GM04504 (cell line): ENCODE measurements at places on chromosomes 7 and 10.

DNA sequence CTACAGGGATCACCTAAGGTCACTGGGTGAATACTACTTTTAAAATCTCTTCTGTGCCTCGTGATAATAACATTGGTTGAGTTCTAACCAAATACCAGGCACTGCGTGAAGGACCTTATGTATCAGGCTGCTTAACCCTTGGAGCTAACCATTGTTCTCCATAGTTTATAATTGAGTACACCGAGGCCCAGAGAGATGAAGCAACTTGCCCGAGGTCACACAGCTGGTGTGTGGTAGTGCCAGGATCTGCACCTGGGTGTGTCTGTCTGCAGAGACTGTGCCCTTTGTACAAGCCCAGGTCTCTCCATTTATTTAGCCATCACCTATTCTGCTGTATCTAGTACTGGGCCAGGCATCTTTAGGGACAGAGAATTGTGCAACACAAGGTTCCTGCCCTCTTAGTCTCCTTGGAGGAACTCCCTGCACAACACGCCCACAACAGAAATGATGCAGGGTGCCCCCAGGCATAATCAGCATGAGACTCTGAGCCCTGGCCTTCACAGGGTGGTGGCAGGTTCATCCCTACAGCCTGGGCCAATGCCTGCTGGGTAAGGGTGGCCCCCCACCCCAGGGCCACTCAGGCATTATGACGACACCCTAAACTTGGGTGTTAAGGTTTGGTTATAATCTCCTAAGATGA, 31.5 kb downstream of the UNC5B start:
- no peak for DNase-seq

DNA sequence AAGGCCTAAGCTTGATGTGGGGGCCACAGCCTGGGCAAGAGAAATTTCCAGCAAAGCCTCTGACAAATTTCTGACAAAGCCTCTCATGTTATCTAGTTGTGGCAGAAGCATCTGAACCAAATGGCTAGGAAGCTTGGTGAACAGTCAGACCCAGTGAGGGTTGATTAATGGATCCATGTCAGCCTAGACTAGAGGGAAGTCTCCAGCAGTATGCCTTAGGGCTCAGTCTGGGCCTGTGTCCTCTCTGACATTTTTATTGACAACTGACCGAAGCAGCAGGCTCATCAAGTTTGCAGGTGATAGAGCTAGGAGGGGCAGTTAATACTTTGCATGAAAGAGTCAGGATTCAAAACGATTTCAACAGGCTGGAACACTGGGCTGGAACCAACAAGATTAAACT, 25.3 kb downstream of the HIF1AN start:
- DNase-seq, result no peak

DNA sequence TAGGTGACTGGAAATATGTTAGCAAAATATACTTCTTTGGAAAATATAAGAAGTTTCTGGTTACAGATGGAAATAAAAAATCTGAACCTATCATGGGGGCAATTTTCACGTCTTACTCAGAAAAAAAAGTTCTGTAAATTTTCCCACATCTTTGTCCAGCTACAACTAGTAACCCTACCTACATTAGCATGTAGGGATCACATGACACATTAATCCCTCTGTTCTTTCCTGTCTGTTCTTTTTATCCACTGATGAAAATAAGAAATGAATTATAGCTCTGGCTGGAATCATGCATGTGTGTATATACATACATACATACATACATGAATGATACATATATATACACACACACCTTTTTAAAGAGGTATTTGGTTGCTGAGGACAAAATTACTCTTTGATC, 3.6 kb upstream of the FAM53B start:
- no peak for DNase-seq

DNA sequence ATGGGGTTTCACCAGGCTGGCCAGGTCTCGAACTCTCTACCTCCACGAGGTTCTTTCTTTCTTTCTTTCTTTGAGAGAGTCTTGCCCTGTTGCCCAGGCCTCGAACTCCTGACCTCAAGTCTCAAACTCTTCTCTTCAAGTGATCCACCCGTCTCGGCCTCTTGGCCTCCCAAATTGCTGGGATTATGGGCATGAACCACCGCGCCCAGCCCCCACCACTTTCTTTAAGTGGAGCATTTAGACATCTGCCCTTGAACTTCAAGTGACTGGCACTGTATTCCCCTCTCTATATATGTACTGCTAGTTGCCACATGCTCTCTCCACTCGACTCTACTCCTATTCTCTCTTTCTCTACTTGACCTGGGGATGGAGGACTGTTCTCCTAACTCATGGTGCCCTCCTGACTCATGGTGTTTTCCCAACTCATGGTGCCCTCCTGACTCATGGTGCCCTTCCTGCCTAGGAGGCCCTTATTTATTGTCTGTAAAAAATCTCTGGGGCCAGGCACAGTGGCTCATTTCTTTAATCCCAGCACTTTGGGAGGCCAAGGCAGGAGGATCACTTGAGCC, 19.3 kb upstream of the ACHE start:
- DNase-seq, result no peak
